ENCODE measurements at places on chromosomes 2 and 18.

GRCh38 chr2:70659551-70659950 lies 105.9 kb upstream of the TGFA start:
- no peak for DNase-seq

- no peak for DNase-seq
Observed at GRCh38 chr2:174634130-174635014, 36.8 kb upstream of the WIPF1 start.

- DNase-seq: no peak
Observed at GRCh38 chr18:60145776-60146175, 226.8 kb downstream of the MC4R start.

DNA sequence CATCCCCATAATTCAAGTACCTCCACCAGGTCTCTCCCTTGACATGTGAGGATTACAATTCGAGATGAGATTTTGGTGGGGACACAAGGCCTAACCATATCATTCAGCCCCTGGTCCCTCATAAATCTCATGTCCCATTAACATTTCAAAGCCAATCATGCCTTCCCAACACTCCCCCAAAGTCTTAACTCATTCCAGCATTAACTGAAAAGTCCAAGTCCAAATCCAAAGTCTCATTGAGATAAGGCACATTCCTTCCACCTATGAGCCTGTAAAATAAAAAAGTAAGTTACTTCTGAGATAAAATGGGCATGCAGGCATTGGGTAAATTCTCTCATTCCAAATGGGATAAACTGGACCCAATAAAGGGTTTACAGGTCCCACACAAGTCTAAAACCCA lies 849.7 kb downstream of the BCL11A start:
- no peak for DNase-seq

GRCh38 chr2:109446278-109447131 lies 167.3 kb downstream of the SEPTIN10 start:
- no peak for DNase-seq

Measured in fibroblast of skin of left quadriceps (primary cell).